ENCODE measurements at places on chromosomes 16 and 17.

DNA sequence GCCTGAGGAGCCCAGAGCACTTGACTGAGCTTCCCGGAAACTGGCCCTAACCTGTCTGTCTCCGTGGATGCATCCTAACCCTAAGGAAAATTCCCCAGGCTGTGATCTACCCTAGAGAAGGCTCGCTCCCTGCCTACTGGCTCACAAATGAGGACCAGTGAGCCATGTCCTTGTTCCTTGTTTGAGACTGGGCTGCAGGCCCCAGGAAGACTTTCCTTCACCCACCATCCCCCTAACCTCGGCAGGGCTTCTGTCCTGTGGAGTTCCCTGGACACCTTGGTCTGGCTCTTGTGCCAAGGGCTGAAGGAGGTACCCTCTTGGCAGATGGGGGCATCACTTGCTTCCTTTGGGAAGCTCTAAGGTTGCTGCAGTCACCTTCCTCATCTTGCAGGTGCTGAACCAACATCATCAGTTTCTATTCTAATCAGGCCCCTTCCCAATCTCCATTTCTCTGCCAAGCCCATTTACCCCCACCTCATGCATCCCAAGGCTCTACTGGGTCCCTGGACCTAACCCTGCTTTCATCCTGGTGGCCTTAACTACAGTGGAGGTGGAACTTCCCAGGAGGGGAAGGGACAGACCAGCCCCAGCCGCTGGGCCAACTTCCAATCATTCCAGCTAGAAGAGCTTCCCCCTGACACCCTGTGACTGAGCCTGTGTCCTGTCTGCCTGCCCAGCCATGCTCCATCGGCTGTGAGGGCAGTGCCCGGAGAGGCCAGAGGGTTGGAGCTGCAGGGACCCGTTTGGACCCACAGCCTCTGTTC is 12.4 kb downstream of the RNF40 start:
- no peak for DNase-seq

DNA sequence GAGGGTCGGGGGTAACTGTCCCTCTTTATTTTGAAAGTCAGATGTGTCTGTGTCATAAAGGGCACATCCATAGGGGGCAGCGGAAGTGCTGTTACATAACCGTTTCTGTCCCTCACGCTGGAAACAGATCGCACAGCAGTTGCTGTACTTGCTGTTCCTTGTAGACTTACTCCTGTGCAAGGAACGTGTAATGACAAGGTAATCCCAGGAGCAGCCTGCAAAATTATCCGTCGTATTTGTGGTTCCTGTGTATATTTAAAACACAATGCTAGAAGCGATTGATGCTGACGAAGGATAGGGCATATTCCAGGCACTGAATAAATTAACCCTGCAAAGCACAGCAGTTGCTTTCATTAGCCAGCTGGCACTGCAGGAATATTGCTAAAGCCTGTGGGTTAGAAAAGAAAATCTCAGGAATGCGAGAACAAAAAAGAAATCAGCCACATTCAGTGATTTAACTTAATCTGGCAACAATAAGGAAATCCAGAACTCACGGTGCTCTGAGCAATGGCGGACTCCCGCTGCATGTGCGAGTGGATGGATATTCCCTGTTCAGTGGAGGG is 76.2 kb downstream of the SPECC1 start:
- DNase-seq, result no peak

DNA sequence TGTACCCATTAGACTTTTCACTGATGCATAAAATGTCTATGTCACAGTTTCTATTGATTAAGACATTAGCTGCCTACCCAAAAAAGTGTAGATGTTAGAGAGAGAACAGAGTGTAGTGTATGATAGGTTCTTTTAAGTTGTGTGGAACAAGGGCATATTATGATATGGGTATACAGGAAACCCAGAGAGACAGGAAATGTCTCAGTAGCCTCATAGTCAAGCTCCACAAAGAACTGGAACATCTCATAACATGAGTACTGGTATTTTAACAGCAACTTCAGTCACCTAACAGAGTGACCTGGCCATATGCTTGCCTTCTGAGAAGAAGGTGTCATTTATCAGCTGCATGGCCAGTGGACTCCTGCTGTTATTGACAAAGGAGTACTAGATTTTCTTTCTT is 128.1 kb downstream of the RGS9 start:
- DNase-seq, result no peak

- DNase-seq, result no peak
Observed at GRCh38 chr16:3541527-3542155, 35.6 kb downstream of the NLRC3 start.

DNA sequence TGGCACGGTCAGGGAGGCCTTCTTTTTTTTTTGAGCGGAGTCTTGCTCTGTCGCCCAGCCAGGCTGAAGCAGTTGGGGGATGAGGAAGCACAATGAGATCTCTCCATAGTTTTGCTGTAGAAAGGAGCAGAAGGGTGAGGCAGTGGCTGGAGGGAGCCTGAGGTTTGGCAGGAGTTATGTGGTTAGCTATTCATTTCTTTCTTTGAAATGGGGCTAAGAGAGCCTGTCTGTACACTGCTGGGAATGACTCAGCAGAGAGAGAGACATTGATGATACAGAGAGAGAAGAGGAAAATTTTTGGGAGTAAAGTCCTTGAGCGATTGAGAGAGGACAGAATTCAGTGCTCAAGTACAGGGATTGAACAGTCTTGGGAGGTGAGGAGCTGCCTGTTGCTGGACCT is 22.1 kb downstream of the NOS2 start:
- DNase-seq, result no peak

GRCh38 chr17:78125138-78125913 is 3.2 kb downstream of the TMC6 start:
- DNase-seq, result no peak

DNA sequence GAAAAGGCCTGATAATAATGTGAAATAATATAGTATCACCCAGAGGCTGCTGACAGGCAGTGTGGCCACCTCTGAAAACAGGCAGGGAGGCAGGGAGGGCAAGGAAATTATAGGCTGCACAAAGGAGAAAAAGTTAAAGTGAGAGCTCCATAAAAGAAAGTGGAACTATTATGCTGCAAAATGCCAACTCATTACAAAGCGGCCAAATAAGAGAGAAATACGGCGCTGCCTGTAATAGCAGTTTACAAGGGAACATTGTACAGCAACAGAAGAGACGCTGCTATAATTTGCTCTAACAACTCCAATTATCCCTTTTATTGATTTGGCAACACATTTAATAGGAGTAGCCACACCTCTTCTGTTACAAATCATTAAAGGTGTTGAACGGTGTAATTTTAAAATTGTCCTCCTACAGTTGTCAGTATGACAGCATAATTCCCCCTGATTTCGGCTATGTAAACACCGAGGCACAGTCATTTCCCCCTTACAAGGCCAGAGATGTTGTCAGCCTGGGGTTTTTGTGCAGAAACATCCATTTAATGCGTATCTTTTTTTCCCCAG is 120.3 kb downstream of the MRM1 start:
- no peak for DNase-seq

DNA sequence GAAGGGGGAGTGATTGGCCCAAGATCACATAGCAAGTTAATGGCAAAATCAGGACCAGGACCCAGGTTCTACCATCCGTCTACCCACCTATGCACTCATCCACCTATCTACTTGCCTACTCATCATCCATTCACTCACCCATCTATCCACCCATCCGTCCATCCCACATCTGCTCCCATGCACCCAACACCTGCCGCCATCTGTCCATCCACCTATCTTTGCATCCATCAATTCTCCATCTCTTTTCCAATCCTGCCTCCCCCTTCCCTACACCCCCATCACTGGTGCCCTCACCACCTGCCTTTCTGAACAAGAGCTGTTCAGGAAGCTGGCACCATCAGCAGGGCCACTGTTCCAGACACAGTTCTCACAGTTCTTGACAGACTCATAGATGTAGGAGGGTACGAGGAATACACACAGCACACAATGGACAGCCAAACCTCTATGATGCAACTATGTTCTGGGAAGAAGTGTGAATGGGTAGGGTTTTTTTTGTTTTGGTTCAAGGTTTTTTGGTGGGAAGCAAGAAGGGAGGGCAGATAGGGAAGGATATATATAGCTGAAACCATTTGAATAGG is 4.5 kb downstream of the SAMD14 start:
- DNase-seq, result no peak

DNA sequence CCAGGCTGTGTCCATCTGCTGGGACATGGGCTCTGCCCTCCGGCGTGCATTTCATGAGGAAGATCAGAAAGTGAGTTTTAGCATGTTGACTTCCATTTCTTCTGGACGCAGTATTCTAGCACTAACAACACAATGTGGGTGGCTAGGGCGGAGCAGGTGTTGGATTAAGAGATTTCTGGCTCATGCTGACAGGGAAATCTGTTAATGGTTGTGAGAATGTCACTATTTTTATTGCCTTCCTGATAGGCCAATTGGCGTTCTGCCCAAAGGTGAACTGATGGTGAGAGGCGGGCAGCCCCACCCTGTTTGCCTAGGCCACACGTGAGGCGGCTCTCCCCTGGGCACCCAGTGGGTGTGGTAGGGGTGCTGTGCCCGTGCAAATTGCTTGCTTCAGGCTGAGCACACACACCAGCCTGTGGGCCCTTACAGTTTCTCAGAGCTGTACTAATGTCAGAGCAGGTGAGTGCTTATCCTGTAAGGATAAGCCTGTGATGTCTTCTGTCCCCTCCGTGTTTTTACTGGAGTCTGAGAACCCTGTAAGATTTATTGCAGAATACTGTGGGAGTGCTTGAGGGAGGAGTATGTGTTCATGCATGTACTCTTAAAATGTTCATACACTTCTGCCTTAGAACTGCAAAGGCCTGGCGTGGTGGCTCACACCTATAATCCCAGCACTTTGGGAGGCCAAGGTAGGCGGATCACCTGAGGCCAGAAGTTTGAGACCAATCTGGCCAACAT is 30.9 kb downstream of the PGS1 start:
- DNase-seq, result no peak

GRCh38 chr17:50440172-50440837 is 14.3 kb downstream of the ACSF2 start:
- DNase-seq, result no peak

DNA sequence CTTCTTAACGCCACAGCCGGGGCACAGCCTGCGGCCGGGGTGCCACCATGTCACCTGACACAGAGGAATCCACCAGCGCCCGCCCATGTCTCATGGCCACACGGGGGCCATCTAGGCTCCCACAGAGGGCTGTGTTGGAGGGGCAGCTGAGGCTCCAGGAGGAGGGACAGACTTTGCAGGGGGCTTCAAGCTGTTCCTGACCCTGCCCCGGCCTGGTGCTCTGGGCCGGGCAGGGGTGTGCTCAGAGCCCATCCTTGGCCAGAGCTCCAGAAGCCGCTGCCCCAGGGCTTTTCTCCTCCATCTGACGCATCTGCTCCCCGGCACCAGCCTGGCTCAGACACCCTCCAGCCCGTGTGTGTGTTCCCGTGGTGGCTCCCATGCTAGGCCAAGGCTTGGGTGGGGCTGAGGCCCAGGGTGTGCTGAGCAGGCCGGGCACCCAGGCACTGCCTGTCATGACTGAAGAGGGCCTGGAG is 7.8 kb upstream of the SLC38A10 start:
- DNase-seq, result no peak

DNA sequence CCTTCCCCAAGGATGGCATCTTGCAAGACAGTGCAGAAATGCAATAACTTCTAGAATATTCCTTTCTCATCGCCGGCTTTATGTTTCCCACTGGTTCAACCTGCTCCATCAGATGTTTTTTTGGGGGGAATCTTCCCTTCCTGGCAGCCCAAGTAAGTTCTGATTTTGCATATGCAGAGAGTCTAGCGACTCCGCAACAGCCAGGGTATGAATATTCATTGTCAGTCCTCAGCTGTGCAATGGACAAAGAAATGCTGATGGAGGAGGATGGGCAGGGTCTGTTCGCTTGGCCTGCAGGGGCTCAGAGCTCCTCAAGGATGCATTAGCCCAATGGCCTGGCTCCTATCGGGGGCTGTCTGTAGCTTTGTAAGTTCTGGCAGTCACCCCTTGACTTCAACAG is 358.8 kb upstream of the CCL2 start:
- DNase-seq, result no peak

DNA sequence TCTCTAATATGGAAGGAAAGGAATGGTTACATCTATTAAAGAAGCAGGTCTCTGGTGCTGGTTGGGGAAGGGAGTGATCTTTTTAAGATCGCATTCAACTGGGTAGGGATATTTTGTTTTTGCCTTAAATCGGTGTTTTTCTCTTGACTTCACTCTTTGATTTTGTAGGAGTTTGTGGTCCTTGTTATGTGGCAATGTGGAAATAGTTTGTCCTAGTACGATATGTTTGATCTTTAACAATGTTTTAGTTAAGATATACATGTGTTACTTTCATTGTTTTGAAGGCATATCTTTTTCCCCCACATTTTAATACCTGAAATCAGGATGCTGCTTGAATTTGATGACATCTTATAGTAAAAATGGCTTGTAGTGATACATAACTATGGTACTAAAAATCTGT is 8.7 kb downstream of the GGNBP2 start:
- DNase-seq, result no peak

- DNase-seq, result no peak
Observed at GRCh38 chr16:4936991-4937781, at the start of gene PPL. PPL (minus strand) TSS chr16:4937148; CDS start chr16:4937045, 103 bp downstream.

GRCh38 chr16:22323173-22323958 is 26.2 kb downstream of the POLR3E start:
- no peak for DNase-seq

GRCh38 chr16:79264237-79265109 is 336.1 kb downstream of the MAF start:
- no peak for DNase-seq

DNA sequence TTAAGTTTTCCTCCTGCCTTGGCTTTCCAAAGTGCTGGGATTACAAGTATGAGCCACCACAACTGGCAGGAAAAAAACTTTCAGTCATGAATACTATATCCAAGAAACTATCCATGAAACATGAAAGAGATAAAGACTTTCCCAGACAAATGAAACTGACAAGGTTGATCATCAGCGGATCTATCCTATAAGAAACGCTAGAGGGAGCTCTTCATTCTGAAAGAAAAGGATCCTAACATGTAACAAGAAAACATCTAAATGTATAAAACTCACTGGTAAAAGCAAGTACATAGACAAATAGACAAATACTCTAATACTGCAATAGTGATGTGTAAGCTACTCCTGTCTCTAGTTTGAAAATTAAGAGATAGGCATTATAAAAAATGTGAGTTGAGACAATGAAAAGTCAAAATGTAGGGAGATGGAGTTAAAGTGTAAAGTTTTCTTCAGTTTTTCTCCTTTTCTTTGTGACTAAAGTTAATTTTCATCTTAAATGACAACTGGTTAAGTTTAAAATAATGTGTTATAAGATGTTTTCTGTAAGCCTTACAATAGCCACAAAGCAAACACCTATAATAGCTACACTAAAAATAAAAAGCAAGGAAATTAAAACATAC is 79.6 kb upstream of the TEKT1 start:
- DNase-seq, result no peak

DNA sequence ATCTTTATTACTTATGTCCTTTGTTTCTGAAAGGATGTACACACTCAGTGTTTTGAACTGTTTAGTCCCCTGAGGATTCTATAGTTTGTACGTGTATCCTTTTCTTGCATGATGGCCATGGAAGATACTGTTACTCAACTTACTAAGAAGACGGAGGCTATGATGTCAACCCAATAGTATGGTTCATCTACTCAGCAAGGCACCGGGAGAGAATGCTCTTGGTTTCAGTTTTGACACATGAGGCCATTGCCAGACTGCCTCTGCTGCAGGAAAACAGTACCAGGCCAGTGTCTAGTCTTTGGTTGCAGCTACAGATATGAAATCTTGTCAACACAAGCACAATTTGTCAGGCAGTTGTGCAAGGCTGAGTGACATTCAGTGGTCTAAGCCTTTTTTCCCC is 134.5 kb downstream of the MRTFB start:
- DNase-seq, result no peak

- DNase-seq, result peak; percentile 71
Observed at GRCh38 chr17:17849147-17849820, 12.5 kb upstream of the SREBF1 start.

GRCh38 chr17:76296186-76296585 is 11.9 kb downstream of the QRICH2 start:
- no peak for DNase-seq
